GM12864 (cell line): ENCODE measurements at places on chromosomes 6 and 20.

DNA sequence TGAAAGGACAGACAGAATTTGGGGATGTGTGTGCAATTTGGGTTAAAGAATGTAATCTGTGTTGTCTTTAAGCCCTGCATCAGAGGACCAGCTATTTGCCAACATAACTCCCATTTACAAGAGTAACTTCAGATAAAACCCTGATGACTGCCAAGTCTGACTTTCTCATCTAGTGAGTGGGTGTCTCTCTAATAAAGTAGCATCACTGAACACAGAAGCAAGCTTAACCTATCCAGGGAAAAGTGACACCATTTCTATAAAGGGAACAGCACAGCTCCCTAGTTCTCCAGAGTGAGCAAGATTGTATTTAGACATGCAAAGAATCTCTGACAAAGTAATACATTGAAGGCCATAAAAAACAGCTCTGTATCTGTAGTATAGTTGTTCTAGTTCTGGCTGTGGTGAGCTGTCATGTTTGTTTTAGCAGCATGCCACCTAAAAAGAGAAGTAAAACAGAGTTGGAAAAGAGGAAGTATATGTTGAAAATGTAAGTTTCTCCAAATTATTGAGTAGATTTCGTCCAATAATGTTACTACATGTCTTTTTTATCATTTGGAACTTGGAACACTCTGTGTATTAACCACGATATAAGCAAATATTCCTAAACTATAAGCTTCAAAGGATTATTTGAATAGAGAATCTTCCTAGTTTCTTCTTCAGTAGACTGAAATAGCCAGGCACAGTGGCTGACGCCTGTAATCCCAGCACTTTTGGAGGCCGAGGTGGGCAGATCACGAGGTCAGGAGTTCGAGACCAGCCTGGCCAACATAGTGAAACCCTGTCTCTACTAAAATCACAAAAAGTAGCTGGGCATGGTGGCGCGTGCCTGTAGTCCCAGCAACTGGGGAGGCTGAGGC, 8.8 kb upstream of the PIM1 start:
- no peak for DNase-seq

DNA sequence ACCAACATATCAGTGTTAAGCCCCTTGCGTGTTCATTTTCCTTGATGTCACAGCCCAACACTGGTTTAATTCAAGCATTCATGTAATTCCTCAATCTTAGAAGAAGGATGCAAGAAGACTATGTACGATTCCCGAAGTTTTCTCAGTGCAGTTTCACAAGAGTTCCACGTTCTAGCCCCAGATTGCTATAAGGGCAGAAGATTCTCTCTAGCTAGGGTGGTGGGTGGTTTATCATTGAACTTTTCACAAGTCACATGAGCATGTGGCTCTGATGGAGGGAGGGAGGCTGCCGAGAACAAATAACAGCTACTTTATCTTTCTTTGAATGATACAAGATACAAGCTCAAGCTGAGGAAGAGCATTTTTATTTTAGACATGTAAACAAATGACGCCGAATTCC, 71.9 kb upstream of the NHSL1 start:
- DNase-seq = no peak

DNA sequence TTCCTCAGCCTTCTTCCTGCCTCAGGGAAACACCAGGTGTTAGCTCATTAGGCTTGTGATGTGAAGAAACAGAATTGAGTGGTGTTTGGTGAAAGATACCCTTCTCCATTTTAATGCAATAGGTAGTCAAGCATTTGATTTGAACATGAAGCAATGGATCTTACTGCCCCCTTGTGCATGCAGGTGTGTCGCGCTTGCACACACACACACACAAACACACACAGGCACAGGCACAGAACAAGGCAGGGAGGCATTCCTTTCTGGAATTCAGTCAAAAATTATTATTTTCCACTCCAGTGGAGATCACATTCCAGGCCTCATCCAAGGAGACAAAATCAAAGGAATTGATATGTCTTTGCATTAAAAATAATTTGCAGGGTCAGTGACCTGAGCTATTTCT, 667.0 kb upstream of the MARCKS start:
- no peak for DNase-seq

- DNase-seq = no peak
These were observed 611.9 kb upstream of the MAN1A1 start for GRCh38 chr6:119961450-119961849.
